ENCODE measurements at places on chromosomes 11 and 22.

- no peak for DNase-seq
These were observed 743.8 kb downstream of the NTM start for GRCh38 chr11:132114185-132114584.

GRCh38 chr11:113016905-113017304 is 55.7 kb downstream of the NCAM1 start:
- no peak for DNase-seq

DNA sequence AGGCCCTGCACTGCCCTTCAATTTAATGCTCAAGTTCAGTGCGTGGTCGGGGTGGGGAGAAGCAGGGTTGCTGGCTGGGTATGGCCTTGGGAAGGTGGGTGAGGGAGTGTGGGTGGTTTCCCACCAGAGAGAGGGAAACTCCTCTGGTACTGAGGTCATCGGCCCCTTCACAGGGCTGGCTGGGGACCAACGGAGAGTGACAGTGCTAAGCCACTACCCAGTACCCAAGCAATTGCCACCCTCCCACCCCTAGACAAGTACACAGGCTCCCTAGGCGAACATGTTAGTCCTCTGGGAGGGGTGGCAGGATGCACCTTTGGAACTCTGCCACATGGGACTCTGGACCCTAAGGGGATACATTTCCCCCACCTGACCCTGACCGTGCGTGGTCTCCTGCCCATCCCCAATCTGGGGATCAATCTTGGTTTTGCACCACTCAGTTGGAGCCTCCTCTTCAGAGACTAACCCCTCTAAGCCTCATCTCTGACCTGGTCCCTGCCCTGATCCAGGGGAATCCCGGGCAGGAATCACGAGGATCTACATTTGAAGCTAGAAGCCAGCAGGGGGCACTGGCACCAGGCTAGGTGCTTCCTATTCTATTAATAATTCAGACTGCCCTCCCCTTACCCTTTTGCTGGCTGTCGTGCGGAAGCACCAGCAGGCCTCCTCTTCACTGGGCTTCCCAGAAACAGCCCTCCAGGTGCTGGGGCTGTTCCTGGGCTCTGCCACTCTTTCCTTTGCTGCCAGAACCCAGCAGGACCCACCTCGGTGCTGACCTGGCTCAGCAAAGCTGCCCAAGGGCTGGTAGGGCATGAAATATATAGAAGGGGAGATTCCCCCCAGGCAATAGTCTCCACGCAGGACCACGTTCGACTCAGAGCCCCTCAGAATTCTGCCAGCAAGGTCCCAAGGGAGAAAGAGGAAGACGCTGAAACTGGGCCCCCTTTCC is 377.7 kb downstream of the TENM4 start:
- DNase-seq: no peak

- DNase-seq: no peak
These were observed 73.2 kb upstream of the TIMP3 start for GRCh38 chr22:32728291-32728690.

- no peak for DNase-seq
These were observed 45.9 kb upstream of the WEE1 start for GRCh38 chr11:9527481-9528135.

- DNase-seq: no peak
These were observed 2294.4 kb downstream of the LRRC4C start for GRCh38 chr11:39165021-39165420.

DNA sequence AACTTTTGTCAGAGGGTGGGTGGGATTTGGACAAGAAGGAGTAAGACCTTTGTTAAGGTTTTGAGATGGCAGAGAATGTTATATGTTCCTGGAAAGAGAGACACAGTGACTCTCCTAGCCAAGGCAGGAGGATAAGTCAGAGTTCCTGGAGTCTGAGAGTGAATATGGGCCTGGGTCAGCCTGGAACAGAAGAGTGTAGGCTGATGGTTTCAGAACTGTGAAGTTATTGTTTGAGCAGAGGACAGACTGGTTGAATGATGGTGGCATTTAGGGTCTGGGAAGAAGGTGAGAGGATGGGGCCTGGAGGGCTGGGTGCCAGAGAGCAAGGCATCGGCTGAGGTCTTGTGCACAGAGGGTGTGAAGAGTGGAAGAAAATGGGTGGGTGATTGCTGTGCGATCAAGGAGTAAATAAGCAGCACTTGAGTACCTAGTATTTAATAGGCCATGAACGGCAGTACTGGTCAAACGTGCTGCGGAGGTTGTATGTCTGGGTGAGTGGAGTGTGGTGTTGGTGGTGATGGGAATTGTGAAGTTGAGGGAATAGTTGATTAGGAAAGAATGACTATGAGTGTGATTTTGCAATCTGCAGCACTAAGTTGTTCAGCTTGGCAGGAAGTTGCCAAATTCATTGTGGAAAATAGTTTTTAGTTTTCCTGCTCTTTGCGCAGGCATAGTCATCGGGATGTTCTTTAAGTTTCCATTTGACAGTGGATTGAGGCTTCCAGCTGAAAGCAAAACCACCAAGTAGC is 1.8 kb downstream of the PANX1 start:
- no peak for DNase-seq

DNA sequence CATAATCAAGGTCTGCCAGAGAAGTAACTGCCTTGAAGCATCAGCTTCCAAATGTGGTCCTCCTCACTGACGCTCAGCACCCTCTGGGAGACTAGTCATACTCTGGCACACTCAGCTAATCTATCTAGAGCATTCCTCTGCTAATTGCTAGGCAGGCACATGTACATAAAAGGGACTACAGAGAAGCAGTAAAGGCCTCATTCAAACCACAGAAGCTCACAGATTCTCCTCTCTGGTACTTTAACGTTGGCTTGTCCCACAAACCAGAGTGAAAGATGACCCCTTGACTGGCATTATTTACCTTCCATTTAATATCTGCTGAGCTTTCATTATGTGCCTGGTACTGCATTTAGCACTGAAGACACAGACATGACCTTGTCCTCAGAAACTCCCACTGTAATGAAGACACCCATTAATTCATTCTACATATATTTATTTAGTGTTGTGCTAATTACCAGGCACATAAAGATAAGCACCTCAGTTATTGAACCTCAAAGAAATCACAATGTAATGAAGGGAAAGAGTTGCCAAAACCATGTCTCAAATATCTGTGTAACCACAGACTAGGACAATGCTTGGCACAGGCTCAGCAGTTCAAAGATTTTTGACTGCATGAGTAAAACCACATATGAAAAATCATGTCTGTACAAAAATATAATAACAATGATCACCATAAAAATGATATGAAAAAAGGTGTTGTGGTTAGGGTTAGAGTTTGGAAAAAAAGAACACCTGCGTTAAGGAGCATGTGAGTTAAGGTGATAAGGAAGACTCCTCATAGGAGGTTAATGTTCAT is 550.4 kb downstream of the DLG2 start:
- DNase-seq: no peak

- DNase-seq: no peak
These were observed 14.0 kb downstream of the PANX1 start for GRCh38 chr11:94142308-94143281.

- peak; percentile 84 for DNase-seq
These were observed at the start of the genes KCTD21 and USP35 for GRCh38 chr11:78188286-78189173. KCTD21 (minus strand) TSS chr11:78188626; CDS start chr11:78174554, 14,072 bp downstream. USP35 (plus strand) TSS chr11:78188919; CDS start chr11:78196246, 7,327 bp downstream.

DNA sequence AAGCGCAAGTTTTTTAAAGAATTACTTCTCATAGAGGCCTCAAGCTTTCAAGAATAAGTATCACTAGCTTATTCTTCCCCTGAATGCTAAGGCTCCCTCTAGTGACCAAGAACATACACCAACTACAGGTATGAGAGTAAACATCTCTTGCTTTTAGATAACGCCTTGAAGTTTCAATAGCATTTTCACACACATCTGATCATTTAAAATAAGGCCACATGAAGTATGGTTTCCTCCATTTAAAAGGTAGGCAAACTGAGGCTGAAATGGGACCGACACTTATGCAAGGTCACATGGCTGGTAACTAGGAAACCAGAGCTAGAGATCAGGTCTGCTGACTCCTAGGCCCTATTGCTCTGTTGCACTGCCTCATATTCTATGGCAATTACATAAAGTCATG is 66.5 kb downstream of the CCDC34 start:
- DNase-seq: no peak

DNA sequence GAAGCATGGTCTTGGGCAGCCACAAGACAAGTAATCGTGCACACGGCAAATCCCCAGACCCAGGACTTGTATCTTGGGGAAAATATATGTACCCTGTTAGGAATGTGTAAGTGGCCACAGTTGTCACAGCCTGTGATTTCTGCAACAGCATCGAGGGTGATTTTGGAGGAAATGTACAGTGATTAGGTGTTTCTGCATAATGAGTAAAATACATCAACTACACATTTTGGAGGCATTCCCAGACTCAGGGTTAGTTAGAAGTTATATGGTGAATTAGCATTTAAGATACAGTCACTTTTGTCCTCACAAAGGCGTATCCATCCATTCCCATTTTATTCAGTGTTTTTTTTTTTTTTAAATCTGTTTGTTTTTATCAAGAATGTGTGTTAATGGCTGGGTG is 28.4 kb downstream of the SUSD2 start:
- no peak for DNase-seq

- no peak for DNase-seq
These were observed 1.1 kb upstream of the CD248 start for GRCh38 chr11:66317723-66318599.

DNA sequence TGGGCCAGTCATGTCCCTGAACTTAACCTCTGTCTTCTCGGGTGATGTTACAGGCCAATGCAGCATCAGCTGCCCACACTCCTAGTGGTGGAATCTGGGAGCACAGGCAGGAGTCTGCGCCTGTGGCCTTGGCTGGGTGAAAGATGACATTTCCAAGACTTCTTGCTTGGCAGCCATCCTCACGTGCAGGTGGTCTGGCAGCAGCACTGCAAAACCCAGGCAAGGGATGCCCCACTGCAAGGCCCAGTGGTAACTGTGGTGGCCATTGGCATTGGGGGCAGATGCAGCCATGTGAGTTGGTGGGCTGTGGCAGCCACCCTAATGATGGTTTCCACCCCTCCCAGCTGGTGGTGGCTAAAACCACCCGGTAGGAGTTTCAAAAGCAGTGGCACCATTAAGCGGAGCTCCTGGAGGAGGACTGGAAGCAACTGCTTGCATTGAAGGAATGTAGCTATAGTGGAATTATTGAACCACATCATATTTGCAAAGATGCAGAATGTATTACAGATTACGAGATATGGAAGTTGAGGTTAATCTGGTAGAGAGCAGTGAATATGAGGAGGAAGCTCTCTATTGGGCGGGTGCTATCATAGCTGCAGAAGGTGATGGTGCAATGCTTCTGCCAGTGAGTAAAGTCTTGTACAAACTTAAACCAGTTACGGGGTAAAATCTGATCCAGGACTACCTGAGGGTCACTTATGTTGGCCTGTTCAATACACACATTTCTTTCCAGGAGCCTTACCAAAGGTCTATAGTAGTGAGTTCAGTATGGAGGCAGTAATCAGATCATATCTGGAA is 120.7 kb upstream of the TOP3B start:
- DNase-seq: no peak

- peak; percentile 74 for DNase-seq
These were observed 1.2 kb upstream of the TMEM45B start for GRCh38 chr11:129814244-129815014.

DNA sequence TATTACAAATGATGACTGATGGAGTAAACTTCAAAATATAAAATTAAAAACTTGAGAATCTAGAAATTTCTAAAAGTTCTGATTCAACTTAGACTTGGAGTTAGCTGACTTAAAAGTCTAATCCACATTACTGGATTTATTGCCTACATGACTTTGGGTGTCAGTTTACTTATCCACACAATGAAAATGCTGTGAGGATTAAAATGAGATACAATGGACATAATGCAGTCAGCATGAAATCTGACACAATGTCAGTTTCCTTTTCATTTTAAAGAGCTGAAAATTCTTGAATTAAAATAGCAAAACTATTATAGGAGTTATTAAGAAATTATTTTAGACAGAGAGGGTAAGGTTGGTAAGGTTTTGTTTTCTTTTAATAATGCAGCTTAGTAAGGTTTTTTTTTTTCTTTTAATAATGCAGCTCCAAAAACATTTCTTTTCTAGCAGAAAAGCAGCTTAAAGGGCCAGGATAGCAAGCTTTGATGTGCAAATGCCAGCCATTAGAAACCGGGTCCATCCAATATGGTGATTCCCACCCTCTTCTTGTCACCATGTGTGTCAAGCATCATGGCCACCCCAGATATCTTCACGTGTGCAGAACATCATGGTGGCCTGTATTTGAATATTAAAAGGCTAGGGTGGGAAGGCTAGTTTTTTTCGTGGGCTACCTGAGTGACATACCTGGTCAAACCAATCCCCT is 18.9 kb downstream of the APIP start:
- DNase-seq: no peak

DNA sequence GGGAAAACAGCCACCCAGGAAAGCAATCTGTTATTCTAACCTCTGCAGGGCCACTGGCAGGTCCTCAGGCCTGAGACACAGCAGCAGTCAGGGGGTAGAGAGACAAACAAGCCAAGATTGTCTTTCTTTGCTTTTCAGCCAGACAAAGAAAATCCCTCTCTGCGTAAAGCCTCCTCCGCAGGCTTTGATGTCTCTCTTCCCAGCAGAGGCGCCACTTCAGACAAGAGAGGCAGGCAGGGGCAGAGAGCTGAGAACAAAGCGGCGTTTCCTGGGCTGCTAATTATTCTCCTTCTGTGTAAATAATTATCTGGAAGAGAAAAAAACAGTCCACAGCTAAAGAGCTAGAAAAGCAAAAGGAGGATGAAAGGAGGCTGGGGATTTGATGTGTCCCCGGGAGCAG is 102.7 kb upstream of the SEZ6L start:
- no peak for DNase-seq

GRCh38 chr11:118485273-118485672 is 42.0 kb upstream of the TTC36 start:
- no peak for DNase-seq

DNA sequence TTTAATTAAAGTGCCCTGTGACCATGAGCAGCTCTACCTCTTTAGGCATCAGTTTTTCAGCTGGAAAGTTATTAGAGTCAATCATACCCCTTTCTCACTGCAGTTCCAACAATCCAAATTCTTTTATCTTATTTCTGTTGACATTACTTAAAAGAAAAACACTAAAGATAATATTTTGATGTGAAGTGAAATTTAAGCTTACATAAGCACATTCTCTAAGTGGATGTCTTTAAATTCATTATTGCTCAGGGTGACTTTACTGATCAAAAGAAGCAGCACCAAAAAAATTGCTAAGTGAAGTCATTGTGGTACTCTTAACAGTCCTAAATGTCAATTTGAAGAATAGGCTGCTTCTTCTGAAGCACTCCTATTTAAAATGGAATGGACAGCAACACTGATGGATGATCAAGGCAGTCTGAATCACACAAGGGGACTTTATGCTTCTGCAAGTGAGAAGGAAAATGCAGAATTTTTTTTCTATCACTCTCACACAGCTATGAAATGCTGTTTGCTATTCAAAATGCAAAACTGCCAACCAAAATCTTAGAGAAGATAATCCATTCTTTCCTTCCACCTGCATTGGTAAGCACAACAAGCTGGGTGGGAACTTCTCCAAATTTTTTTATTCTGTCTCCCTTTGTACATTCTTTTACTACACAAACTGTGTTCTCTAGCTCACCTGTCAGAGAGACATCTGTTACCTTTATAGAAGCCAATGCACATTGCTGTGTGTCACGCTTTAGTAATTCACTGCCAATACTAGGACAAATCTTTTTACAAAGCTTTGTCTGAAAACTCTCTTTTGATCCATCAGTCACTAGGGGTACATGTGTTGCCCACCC is 179.9 kb downstream of the GRIA4 start:
- no peak for DNase-seq

GRCh38 chr11:65873318-65874156 is 937 bp upstream of the EFEMP2 start:
- DNase-seq: peak; percentile 98

GRCh38 chr11:72735495-72736027 is 16.6 kb downstream of the ARAP1 start:
- no peak for DNase-seq
